Upper lobe of right lung (tissue), 1 donor: ENCODE measurements at places on chromosomes 2 and 18. TPM values are rescaled to one million over a fixed set of nuclear protein-coding genes. Genes with fewer than 3 reads are reported as not detected.
A peak's percentile ranks its signal among the peaks of the same experiment; 100 is the strongest.

SMYD1 gene
- total RNA-seq, result not detected

GRCh38 chr2:121826036-121826435, 70.6 kb downstream of the TSN start:
- H3K36me3 ChIP-seq, result no peaks in the 10 kb centered on the region
- H3K27me3 ChIP-seq, result no peaks in the 10 kb centered on the region
- H3K27ac ChIP-seq, result no peak overlapping the region
- no peak overlapping the region for H3K4me3 ChIP-seq

GRCh38 chr2:24543252-24543651, 52.2 kb downstream of the NCOA1 start:
- H3K36me3 ChIP-seq, result no peaks in the 10 kb centered on the region
- no peak for DNase-seq
- no peaks in the 10 kb centered on the region for H3K27me3 ChIP-seq
- H3K27ac ChIP-seq, result no peak overlapping the region

DNA sequence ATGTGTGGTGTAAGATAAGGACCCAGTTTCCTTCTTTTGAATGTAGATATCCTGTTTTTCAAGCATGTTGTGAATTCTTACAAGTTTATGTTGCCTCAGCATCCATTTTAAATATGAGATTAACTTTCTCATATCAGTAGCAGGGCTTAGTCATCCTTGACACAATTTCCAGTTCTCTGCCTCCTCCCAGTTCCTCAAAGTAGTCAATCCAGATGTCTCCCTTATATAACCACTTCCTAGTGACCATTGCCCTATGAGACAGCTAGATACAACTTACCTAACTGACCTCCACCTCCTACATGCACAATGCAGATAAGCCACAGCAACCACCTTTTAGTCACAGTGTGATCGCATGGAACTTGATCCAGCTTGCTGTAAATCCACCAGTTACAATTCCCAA, 269.2 kb upstream of the ZNF521 start:
- no peaks in the 10 kb centered on the region for H3K4me1 ChIP-seq
- DNase-seq, result no peak
- H3K4me3 ChIP-seq, result no peak overlapping the region
- no peaks in the 10 kb centered on the region for H3K27me3 ChIP-seq
- no peaks in the 10 kb centered on the region for H3K36me3 ChIP-seq

GRCh38 chr2:20561637-20562454, 89.1 kb downstream of the HS1BP3 start:
- H3K36me3 ChIP-seq, result no peaks in the 10 kb centered on the region
- H3K27me3 ChIP-seq, result no peaks in the 10 kb centered on the region
- H3K4me1 ChIP-seq, result no peaks in the 10 kb centered on the region
- no peak overlapping the region for H3K27ac ChIP-seq

DNA sequence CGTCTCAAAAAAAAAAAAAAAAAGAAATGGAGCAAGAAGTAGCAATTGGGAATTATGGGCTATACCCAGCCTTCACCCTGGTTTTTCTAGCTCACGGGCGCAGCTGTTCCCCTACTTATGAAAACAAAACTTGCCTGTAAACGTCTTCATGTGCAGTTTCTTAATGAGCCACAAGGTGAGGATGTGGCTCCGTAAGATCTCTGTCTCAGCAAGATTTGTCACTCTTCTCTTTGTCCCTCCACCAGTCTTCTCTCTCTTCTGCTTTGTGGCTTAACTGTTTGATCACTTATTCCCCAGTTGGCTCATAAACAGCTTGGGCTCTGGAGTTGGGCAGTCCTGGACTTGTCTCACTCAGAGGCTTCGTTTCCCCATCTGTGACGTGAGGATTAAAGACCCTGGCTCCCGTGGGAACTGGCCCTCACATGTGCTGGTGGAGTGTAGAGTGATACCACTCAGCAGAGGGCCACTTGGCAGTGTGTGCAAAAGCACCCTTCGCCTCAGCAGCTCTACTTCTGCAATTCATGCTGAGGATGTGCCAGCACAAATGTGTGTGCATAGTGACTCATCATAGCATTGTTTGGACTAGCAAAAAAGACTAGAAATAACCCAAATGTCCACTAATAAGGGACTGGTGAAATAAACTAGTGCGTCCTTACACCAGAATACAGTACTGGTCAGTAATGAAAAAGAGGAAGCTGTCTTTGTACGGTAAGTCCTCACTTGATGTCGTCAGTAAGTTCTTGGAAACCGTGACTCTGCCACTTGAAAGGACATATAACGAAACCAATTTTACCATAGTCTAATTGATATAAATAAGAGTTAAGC, 8.7 kb downstream of the CEP68 start:
- H3K4me3 ChIP-seq, result no peak overlapping the region
- peak; percentile 77 for DNase-seq
- no peaks in the 10 kb centered on the region for H3K27me3 ChIP-seq
- no peaks in the 10 kb centered on the region for H3K36me3 ChIP-seq
- peaks cover 58% of the 10 kb centered on the region for H3K4me1 ChIP-seq
- H3K27ac ChIP-seq, result peak overlapping the region; percentile 61

- no peak for DNase-seq
- no peaks in the 10 kb centered on the region for H3K27me3 ChIP-seq
- no peak overlapping the region for H3K27ac ChIP-seq
Observed at GRCh38 chr2:218631837-218632236, 24.1 kb downstream of the PLCD4 start.

C2orf78 gene
- not detected for total RNA-seq

- no peaks in the 10 kb centered on the region for H3K36me3 ChIP-seq
- H3K27ac ChIP-seq, result no peak overlapping the region
- H3K27me3 ChIP-seq, result no peaks in the 10 kb centered on the region
- no peak overlapping the region for H3K4me3 ChIP-seq
Observed at GRCh38 chr18:34933909-34934661, 107.1 kb upstream of the MAPRE2 start.

- no peaks in the 10 kb centered on the region for H3K36me3 ChIP-seq
- no peaks in the 10 kb centered on the region for H3K27me3 ChIP-seq
- H3K27ac ChIP-seq, result no peak overlapping the region
Observed at GRCh38 chr2:9008951-9009664, 5.6 kb upstream of the MBOAT2 start.

DNA sequence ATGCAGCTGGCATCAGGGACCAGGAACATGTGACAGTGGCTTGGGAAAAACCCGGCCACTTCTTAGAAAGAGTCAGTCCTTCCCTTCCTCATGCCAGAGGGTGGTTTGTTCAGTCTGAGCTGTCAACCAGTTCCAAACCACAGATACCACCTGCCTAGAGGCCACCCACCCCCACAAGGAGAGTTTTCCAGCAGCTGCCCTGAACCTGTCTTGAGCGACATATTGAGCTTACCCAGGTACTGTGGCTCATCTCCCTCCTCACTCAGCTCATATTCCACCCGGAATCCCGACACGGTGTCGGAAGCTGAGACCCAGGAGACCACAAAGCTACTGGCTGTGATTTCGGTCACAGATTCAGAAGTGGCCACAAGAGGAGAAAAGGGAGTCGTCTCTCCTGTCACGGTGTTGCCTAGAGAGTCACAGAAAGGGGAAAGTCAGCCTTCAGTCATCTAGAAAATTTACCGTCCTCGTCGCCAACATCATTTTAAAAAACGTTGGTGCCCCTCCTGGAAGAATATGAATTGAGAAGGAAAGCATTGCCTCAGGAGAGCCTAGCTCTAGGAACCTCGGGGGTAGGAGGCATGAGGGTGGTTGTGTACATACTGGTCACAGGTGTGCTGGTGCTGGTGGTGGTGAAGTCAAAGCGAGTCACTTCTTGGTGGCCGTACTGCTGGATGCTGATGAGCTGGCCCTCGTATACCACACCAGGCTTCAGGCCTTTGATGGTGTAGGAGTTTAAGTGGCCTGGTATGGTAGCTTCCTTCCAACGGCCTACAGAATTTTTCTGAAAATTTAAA, 26.3 kb downstream of the FN1 start:
- no peak for DNase-seq
- H3K27me3 ChIP-seq, result no peaks in the 10 kb centered on the region
- no peaks in the 10 kb centered on the region for H3K4me1 ChIP-seq
- H3K36me3 ChIP-seq, result peaks cover 63% of the 10 kb centered on the region
- H3K4me3 ChIP-seq, result no peak overlapping the region

DNA sequence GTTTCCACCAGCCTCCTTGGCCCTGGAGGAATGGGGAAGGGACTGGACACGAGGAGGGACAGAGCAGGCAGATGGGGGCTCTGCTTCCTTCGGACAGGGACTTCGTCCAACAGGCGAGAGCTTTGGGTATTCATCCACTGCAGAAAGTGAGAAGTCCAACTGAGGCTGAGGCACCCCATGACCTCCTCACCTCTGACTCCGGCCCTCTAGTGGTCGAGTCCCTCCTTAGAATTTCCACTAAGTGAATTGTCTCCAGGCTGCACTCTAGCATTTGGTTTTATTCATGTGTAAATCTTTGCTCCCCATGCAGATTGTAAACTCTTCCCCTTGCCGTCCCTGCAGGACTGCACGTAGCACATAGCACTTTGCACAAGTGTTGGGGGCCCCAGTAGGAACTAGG, 75.6 kb downstream of the TMEM247 start:
- no peak for DNase-seq
- H3K36me3 ChIP-seq, result peaks cover 7% of the 10 kb centered on the region
- no peaks in the 10 kb centered on the region for H3K27me3 ChIP-seq
- H3K4me3 ChIP-seq, result no peak overlapping the region
- no peak overlapping the region for H3K27ac ChIP-seq

COLEC12 gene
- 55.2 TPM for total RNA-seq

- DNase-seq, result peak; percentile 82
- H3K4me1 ChIP-seq, result peaks cover 54% of the 10 kb centered on the region
- H3K27me3 ChIP-seq, result no peaks in the 10 kb centered on the region
- no peaks in the 10 kb centered on the region for H3K36me3 ChIP-seq
- H3K4me3 ChIP-seq, result peak overlapping the region; percentile 55
- H3K27ac ChIP-seq, result peak overlapping the region; percentile 95
Observed at GRCh38 chr18:58863539-58864145, 1.0 kb upstream of the ZNF532 start.

ASB1 gene
- total RNA-seq, result 26.6 TPM

CYP26B1 gene
- 3.8 TPM for total RNA-seq

- no peak overlapping the region for H3K4me3 ChIP-seq
- H3K36me3 ChIP-seq, result peaks cover 72% of the 10 kb centered on the region
Observed at GRCh38 chr18:49784427-49785185, 28.7 kb downstream of the ACAA2 start.

DNA sequence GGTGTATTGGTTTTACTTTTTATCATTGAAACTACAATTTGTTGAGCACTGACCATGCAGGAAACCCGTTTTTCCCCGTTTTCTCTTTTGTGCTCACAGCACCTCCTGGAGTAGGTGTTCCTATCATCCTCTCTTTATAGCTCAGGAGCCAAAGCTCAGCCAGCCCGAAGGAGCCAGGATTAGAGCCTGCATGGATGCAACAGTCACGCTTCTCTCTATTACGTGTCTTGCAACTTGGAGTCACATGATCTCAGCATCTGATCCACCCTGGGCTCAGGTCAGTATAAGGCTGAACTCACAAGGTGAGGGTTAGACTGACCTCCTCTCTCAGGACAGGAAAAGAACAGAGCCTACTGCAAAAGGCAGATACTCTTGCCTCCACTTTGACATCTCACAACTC, 150.5 kb downstream of the MBP start:
- no peaks in the 10 kb centered on the region for H3K36me3 ChIP-seq
- no peak overlapping the region for H3K4me3 ChIP-seq
- H3K4me1 ChIP-seq, result peaks cover 4% of the 10 kb centered on the region
- H3K27me3 ChIP-seq, result no peaks in the 10 kb centered on the region
- DNase-seq, result no peak
- H3K27ac ChIP-seq, result no peak overlapping the region

- no peaks in the 10 kb centered on the region for H3K4me1 ChIP-seq
- H3K27me3 ChIP-seq, result no peaks in the 10 kb centered on the region
- no peak for DNase-seq
- H3K27ac ChIP-seq, result no peak overlapping the region
- H3K4me3 ChIP-seq, result no peak overlapping the region
Observed at GRCh38 chr2:171791361-171791760, 102.7 kb downstream of the SLC25A12 start.

DNA sequence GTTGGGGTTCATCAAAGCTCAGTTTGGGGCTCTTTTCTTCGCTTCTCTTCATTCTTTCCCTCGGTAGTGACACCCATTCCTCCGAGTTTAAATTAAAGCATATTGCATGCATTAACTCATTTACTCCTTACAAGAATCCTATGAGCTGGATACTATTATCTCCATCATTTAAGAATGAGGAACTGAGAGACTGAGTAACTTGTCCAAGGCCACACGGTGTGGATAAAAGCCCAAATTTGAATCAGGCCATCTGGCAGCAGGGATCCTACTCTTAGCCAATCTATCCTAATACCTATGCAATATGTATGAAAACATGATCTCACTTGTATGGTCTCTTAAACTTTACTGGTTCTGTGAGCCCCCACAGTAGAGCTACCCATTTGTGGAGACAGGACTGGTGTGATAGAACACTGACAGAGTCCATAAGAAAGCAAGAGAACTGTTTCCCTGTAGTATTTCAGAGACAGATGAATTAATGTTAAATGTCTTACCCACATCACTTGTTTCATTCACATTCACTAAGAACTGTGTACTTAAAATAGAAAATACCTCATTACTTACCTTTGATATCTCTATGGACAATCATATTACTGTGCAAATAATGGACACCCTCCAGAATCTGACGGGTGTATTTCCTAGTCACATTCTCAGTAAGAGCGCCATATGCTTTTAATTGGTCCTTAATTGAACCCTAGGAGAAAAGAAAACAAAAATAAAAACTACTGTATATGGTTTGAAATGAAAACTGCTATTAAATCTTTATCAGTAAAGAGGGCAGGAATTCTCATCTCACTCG, 20.4 kb upstream of the ERCC3 start:
- H3K4me3 ChIP-seq, result no peak overlapping the region
- no peaks in the 10 kb centered on the region for H3K27me3 ChIP-seq
- H3K36me3 ChIP-seq, result peaks cover 96% of the 10 kb centered on the region
- no peak overlapping the region for H3K27ac ChIP-seq

GRCh38 chr2:120831891-120832290, 96.2 kb downstream of the GLI2 start:
- H3K4me1 ChIP-seq, result no peaks in the 10 kb centered on the region
- no peaks in the 10 kb centered on the region for H3K27me3 ChIP-seq
- H3K27ac ChIP-seq, result no peak overlapping the region
- no peaks in the 10 kb centered on the region for H3K36me3 ChIP-seq
- DNase-seq, result peak; percentile 34
- no peak overlapping the region for H3K4me3 ChIP-seq

- H3K36me3 ChIP-seq, result no peaks in the 10 kb centered on the region
- H3K27ac ChIP-seq, result peak overlapping the region; percentile 83
- no peak for DNase-seq
- peaks cover 33% of the 10 kb centered on the region for H3K4me1 ChIP-seq
- peak overlapping the region; percentile 62 for H3K4me3 ChIP-seq
- H3K27me3 ChIP-seq, result no peaks in the 10 kb centered on the region
Observed at GRCh38 chr2:69305712-69306392, 81.2 kb downstream of the GFPT1 start.
